ENCODE measurements at places on chromosomes 7 and 10.

GRCh38 chr7:143258831-143259230 lies 4.4 kb upstream of the GSTK1 start:
- no peak for DNase-seq

- DNase-seq, result no peak
These were observed 145.1 kb upstream of the MEOX2 start for GRCh38 chr7:15831606-15832005.

GRCh38 chr10:111429288-111430028 lies 352.6 kb downstream of the ADRA2A start:
- DNase-seq, result no peak

DNA sequence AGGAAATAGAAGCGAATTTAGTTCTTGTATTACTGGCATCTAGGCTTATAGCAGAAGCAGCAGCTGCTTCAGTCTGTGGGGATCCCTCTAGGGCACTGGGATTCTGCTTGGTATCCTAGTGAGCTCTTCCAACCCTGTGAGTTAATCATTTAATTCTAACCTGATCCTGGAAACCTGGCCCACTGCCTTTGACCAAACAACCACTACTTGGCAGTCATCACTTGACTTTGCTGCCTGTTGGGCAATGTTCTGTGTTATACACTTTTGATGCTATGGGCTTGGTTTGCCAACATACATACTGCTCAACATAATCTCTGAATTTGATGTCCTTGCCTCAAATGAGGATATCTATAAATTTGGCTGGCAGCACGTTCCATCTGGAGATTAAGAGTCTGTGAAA lies 813.4 kb downstream of the ANKRD7 start:
- no peak for DNase-seq

DNA sequence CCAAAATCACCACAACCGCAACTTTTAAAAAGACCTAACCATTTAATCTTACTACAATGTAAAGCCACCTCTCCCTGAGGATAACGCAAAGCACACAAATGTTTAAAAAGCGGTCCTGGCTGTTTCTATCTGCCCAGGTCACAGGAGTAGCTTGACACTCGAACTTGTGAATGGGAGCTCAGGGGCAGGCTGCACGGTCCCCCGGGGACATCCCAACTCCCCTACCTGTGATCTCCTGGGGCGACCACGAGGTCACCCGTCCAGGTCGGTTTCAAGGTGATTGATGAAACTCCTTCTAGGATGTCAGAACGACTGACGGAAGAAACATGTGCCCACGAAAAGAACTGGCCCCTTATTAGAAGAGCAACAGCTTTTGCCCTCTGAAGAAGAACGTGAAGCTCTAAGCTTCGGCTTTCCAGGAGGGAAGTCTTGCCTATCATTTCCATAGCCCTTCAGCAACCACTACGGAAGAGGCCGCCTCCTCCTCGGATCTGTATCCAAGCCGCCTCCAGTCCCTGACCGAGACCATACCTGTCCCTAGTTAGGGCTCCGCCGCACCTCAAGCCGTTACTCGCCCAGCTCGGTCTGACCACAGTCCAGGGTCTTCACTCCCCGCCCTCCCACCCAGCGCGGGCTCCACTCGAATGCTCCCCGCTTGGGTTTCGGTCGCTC lies 459 bp downstream of the CYCS start:
- DNase-seq, result peak; percentile 31

GRCh38 chr10:48431871-48432270 lies 125.4 kb downstream of the MAPK8 start:
- DNase-seq, result no peak

DNA sequence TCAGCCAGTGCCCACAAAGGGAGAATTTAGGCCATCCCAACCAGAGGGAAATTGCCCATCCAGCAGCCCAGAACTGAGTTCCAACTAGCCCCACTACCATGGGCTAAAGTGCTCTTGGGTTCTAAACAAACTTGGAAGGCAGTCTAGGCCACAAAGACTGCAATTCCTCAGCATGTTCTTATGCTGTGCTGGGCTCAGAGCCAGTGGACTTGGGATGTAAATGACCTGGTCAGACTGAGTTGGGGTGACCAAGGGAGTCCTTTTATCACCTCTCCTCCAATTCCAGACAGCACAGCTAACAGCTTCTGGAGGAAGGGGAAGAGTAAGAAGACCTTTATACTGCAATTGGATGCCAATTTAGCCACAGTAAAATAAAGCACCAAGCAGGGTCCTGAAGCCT lies 607.2 kb upstream of the KCND2 start:
- no peak for DNase-seq

GRCh38 chr7:134842886-134843430 lies 63.5 kb downstream of the CALD1 start:
- DNase-seq, result no peak

- no peak for DNase-seq
These were observed 10.9 kb downstream of the HPSE2 start for GRCh38 chr10:99224766-99225165.

DNA sequence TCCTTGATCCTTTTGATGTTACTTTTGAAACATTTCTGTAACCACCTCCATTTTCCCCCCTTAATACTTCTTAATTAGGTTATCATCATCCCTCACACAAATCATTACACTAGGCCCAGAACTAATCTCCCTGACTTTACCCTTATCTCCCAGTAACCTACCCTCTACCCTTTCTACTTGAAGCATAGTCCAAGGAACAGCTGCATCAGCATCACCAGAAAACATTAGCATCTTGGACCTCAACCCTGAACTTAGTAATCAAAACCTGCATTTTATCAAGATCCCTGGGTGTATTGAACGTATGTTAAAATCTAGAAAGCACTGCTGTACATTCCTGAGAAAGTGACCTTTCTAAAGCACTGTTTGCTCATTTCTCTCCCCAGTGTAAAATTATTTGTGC lies 38.8 kb downstream of the MGAM2 start:
- no peak for DNase-seq

GRCh38 chr10:69228151-69228550 lies 8.0 kb downstream of the HKDC1 start:
- no peak for DNase-seq

GRCh38 chr7:95772771-95773581 lies 622 bp downstream of the DYNC1I1 start:
- peak; percentile 24 for DNase-seq

DNA sequence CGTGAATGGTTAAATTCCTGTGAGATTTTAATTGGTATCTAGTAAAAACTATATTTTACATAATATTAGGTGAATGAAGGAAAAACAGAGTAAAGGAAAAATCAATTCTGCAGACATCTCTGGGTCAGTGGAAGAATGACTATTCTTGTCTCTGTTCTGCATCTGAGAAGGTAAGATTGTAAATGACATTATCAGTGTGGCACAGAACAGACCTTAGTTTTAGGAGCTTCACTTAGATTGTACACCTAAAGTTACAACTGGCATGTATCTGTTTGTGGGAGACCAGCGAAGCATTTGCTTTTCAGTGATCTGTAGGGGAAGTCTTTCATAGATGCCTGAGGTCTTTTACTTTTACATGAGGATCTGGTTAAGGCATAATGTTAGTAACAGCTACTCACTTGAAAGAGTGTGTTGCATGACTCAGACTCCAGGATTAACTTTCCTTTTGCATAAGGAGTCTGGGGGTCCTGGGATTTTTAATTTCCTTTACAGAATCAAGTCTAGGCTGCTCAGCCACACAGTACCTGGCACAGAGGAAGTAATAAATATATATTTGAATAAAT lies 56.2 kb downstream of the JMJD1C start:
- no peak for DNase-seq

GRCh38 chr7:68671046-68671445 lies 927.2 kb upstream of the AUTS2 start:
- DNase-seq, result no peak

- DNase-seq, result no peak
These were observed 112.7 kb downstream of the CDH23 start for GRCh38 chr10:71509444-71509843.

DNA sequence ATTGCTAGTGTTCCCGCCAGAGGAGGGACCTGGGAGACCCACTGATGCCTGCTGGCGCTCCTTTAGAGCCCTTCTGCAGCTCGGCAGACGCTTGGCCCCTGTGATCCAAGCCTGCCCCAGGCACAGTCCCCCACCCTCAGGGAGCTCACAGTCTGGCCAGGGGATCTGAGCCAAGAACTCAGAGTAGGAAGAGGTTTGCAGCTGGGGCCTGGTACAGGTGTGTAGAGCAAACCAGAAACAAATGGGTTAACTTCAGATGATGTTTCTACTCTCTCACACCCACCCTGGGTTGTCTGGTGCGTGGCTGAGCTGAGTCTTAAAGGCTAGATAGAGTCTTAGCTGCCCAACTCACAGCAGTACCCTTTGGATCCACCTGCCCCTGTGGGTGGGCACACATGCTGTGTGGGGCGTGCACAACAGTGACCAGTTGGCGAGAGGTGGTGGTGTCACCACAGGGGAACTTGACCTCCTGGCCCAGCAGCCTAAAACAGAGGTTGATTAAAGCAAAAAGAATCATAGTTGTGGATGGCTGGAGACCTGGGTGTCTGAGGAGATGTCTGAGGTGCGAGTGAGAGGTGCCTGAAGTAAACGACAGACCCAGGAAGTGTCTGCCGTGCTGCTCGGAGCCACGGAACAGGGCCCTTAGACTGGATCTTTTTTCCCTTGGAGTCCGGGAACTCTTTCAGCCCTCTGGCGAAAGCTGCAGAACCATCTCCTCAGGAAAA lies 31.2 kb upstream of the SRGN start:
- no peak for DNase-seq

DNA sequence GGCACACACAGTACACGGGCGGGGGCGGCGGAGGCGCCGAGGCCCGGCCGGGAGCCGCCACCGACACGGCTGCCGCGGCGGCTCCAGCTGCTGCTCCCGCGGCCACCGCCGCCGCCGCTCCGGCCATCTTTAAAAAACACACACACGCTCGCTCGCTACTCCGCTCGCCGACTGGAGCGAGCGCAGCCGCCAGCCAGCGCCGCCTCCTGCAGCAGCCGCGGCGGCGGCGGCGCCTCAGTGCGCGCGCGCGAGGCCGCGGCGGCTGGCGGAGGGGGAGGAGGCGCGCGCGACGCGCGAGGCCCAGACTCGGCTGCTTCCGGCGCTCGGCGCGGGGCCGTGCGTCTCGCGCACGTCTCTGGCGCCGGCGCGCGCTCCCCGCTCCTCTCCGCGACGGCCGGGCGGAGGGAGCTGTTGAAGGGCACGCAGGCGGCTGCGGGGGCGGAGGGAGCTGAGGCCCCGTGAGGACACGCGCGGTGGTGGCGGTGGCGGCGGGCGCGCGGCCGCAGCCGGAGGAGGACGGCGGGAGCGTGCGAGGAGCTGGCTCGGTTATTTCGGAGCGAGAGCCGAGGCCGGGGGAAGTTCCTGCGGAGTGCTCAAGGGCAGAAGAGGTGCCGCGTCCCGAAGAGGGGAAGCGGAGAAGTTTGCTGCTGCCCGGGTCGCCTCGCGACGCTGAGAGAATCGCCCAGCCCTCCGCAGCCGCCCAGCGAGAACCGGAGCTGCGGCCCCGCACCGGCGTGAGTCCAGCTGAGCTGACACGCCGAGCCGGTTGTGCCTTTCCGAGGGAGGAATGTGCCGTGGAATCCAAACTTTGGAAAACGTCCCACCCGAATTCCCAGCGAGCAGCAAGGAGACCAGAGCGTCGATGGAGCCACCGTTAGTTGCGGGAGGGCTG lies at the start of gene KDM7A:
KDM7A (minus strand) TSS at position 173 of the 892 bp plus-strand sequence; CDS start at position 127, 46 bp downstream.
- peak; percentile 92 for DNase-seq

DNA sequence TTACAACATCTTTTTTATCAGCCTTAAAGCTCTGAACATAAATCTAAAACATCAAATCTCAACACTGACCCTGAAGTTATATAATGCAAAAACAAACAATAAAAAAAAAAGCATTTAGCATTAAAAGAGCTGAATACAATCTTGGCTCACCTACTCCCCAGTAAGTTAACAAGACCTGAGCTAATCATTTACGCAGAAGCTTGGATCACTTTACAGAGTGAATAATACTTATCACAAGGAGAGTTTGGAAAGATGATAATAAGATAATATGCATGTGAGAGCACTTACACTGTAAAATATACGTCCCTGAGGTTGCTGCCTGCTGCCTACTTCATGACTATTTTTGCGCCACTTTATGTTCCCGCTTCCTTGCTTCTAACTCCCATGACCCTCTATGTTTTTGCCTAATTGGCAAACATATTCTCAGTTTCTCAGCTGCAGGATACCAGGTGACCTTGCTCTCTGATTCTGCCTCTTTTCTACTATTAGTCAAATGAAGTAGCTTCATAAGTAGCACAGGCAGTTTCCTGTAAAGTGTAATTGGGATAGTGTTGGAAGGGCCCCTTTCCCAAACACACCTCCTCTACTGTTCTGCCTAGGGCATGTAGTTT lies 333.6 kb downstream of the LRRTM3 start:
- no peak for DNase-seq

- DNase-seq, result no peak
These were observed 93.1 kb upstream of the MKI67 start for GRCh38 chr10:128219295-128219694.

DNA sequence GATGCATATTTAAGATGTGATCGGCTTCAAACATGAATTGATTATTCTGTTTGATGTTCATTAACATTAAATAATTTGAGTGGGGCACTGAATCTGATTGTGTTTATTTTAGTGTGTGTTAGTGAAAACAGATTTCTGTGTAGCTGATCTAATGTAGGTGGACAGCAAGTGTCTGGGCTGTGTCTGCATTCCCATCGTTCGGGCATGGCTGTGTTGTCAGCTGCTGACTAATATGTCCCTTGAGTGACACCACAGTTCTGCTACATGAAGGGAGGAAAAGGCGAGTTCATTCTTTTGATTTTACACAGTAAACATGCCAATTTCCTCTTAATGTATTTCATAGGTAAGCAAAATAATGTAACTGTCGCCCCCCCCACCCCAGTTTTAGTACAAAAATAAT lies 203.0 kb downstream of the CNTNAP2 start:
- no peak for DNase-seq

DNA sequence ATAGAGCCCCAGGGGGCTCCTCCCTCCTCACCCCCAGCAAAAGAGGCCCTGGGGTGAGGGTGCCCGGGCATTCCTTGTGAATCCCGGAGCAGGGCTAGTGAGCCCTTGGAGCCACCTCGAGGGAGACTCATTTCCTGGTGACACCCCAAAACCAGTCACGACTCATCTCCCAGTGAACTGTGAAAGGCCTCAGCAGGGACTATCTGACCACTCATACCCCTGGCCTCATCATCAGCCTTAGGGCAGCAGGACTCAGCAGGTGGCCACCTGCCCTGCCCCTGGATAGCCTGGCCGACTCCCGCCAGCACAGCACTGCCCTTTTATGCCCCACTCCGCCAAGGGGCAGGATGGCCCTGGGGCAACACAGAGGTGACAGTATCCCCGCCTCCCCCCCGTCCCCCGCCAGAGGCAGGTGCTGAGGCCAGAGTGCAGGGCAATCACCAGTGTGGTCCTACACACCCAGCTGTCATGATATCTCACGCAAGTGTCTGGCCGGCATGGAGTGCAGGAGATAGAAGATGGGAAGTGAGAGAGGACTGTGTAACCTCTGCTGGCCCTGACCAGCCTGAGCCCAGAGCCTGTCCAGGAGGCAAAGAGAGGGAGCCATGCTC lies 3.2 kb downstream of the SNCG start:
- DNase-seq, result no peak

DNA sequence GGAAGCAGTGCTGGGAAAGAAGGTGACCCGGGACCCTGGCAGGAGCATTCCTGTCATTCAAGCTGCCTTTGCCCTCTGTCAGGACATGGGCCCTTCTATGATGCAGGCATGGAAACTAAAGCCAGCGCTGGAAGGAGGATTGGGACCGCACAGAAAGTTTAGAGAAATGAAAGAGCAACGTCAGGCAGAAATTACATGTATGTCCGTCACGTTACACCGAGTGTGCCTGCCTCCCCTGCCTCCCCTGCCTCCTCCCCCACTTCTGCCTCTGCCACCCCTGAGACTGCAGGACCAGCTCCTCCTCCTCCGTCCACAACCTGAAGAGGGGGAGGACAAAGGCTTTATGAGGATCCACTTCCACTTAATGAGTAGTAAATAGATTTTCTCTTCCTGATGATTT lies 13.9 kb upstream of the PWWP2B start:
- no peak for DNase-seq
